Hippocampal formation (tissue), 2 donors: ENCODE measurements at places on chromosomes 2 and 18.

DNA sequence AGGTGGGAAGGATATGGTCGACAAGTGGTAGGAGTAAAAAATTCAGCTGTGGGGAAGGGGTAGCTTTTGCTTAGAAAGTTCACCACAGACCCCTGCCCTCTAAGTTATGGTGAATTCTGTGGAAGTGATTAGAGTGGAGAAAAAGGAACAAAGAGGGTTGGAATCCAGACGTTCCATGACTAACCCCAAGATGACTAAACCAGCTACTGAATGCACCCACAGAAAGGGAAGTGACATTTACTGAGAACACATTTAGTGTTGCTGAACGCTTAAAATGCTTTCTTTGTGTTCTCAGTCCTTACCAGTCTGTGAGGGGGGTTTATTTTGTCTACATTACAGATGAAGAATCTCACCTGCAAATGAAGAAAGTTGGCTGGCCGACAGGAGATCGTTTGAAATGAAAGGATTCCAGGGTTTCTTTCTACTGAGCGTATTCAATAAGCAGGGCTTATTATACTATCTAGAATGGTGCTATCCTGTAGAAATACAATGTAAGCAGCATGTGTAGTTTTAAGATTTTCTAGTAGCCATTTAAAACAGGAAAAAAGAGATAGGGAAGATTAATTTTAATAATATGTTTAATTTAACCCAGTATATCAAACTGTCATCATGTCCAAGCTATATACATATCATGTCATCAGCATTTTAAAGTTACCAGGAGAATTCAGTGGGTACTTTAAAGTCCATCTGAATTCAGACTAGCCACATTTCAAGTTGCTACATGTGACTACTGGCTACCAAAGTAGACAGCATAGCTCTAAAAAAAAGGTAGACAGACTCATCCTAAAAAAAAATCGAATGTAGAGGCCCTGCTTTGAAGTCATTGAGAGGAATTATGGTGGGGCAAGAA is 60.1 kb downstream of the LIMS1 start:
- DNase-seq = peak; percentile 69

- DNase-seq = no peak
Observed at GRCh38 chr2:239012228-239012627, 164.3 kb downstream of the TWIST2 start.

DNA sequence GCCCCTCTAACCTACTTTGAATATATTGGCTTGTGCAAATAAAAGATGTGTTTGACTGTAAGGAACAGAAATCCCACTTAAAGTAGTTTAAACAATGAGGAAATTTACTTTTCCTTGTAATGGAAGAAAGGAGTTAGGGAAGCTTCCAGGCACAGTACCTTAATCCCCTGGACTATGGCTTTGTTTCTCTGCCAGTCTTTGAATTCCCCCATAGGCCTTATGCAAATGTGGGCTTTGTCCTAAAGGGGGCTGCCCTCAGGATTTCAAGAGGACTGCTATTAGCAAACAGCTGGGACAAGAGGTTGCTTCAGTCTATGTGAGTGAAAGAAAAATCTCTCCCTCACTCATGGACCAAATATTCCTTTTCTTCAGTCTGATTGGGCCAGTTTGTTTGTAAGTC is 255.1 kb upstream of the THSD7B start:
- DNase-seq = no peak

GRCh38 chr2:158101384-158101926 is at the start of gene UPP2:
Gene UPP2, plus strand, starts transcription at chr2:158101876. Its CDS starts 188 bp downstream, at chr2:158102064.
- DNase-seq = no peak

- no peak for DNase-seq
Observed at GRCh38 chr2:99643787-99644418, 154.1 kb upstream of the REV1 start.

DNA sequence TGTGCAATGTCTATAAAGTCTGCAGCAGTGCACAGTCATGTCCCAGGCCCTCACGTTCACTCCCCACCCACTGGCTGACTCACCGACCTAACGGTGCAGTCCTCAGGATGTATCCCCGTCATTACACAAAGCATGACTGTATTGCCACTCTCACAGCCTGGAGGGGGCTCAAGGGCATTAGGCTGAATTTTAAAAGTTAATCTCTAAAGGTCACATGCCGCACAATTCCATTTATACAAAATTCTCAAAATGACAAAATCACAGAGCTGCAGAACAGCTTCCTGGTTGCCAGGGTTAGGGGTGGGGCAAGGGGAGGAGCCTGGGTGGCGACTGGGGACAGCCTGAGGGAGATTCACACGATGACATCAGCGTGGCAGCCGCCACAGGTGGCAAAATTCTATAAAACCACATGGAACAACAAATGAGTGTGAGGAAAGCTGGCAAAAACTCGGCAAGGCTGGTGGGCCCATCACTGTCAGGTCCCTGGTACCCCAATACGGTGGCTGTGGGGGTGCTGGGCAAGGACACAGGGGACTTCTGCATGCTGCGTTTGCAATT is 97.6 kb downstream of the NDUFA10 start:
- DNase-seq = peak; percentile 8

- no peak for DNase-seq
Observed at GRCh38 chr2:135791418-135792190, 45.4 kb downstream of the LCT start.

- no peak for DNase-seq
Observed at GRCh38 chr2:100938031-100939026, 63.8 kb upstream of the RPL31 start.

DNA sequence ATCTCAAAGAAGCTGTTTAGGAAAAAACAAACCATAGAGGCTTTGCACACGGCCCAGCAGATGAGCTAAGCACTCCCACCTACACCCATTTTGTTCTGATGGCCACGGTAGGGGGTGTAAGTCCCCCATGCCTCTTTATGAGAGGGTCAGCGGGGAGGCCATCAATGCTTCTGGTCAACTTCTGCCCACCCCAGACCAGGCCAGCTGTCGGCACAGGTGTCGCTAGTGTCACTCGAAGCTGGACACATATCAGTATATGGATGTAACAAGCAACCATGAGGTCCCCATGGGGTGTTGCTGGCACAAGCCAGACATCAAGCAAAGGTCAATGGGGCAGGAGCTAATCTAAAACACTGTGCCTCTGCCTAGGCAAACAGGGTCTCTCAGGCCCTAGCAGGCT is 23.7 kb upstream of the SLC35F6 start:
- no peak for DNase-seq

GRCh38 chr2:3646446-3646845 is 11.6 kb upstream of the ALLC start:
- DNase-seq = no peak

DNA sequence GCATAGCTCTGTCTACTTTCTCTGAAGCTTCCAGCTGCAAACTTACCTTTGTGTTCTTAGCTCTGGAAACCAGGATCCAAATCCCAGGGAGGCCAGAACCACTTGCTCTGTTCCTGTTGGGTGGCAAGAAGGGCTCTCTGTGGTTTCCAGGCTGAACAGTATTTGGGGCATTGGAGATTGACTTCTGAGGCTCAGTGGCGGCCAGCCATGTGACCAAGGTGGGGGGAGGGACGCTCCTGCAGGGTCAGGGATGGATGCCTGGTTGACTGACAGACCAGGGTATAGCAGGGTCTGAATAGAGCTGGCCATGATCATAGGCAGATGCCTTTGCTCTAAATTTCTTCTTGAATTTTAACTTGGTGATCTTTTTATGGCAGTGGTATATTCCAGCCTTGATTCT is 15.1 kb downstream of the SLC4A5 start:
- no peak for DNase-seq

DNA sequence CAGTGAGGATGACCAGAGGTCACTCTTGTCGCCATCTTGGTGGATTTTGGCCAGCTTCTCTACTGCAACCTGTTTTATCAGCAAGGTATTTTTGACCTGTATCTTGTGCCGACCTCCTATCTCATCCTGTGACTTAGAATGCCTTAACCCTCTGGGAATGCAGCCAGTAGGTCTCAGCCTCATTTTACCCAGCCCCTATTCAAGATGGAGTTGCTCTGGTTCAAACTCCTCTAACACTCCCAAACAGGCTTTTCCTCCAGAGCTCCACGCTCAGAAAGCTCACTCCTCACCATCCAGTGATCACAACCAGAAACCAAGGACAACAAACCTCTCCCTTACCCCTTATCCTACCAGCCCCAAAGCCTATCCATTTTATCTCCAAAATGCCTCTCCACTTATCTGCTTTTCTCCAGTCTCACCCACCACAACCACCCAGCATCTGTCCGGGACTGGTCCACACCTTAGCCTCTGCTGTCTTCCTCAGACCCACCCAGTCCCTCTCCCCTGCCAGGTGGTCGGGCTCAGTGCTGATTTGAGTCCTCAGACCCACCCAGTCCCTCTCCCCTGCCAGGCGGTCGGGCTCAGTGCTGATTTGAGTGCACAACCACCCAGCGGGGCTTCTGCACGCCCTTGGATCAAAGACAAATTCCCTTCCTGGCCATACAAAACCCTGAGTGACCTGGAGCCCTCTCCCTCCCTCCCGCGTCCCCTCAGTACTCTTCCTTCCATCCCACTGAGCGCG is 11.7 kb upstream of the SMAD7 start:
- DNase-seq = no peak

DNA sequence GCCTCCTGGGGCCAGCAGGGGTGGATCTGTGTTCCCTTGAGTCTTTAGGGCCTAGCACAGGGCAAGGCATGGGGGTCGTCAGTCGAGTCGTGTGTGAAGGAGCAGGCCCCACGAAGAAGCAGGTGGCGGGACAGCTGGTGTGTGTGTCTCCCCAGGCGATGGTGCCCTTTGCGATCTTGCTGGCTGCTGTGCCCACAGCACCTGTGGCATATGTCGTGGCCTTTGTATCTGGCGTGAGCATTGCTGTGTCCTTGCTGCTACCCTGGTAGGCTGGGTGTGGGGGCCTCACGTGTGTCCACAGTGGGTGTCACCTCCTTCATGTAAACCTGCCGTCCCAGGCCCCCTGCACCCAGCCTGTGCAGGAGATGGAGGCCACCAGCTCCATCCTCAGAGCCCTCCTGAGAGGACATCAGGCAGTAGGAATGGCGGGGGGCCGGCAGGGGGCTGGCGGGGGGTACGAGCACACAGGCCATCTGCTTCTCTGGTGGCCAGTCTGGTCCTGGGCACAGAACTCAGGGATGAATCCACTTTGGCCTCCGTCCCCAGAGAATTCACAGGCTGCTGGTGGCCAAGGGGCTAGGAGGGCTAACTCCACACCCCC is 13.2 kb downstream of the MFSD2B start:
- no peak for DNase-seq

DNA sequence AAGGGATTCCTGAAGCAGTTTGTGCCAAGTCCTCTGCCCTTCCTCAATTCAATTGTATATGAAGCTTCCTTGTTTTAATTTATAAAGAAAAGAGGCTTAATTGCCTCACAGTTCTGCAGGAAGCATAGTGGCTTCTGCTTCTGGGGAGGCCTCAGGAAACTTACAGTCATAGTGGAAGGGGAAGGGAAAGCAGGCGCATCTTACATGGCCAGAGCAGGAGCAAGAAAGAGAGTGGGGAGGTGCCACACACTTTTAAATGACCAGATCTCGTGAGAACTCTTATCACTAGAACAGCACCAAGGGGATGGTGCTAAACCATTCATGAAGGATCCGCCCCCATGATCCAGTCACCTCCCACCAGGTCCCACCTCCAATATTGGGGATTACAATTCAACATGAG is 114.2 kb downstream of the SGPP2 start:
- DNase-seq = no peak

DNA sequence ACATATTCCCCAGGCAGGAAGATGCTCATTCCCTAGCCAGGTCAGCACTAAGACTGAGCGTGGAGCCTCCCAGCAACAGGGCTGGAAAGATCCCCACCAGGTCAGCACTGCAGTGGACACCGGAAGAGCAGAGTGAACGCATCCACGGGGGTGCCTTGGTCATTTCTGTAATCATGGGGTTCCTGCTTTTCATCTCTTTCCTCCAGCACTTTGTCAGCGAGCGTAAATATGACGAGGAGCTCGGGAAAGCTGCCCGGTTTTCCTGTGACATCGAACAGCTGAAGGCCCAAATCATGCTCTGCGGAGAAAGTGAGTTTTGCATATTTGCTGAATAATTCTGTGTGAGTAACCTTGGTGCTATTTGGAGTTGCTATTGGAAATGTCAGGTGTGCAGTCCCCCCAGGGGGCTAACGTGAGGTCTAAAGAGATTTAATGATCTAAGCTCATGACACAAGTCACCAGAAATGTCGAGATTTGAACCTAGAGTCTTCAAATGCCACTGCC is 40.1 kb downstream of the KCTD18 start:
- no peak for DNase-seq

GRCh38 chr2:5696945-5697521 is 4.8 kb downstream of the SOX11 start:
- DNase-seq = no peak

GRCh38 chr18:23994361-23994902 is 20.1 kb upstream of the TTC39C start:
- no peak for DNase-seq

GRCh38 chr2:69641887-69642708 is 1.4 kb downstream of the AAK1 start:
- DNase-seq = no peak

- DNase-seq = no peak
Observed at GRCh38 chr2:16044946-16045456, 104.7 kb downstream of the MYCN start.

DNA sequence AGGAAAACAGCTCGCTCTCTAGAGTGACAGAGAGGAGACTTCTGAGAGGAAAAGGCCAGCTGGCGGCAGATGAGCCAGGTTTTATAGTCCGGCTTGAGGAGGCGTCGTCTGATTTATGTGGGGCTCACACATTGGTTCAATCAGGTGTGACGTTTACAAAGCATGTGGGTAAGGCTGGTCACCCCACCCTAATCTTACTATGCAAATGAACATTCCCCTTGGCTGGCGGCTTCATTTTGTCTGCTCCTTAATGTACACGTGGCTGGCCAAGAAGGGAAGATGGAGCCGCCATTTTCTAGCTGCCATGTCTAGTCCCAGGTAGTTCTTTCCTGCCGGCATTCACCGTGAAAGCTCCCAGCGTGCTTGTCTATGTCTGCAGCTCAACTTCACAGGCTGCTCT is 299.1 kb upstream of the SPRED2 start:
- no peak for DNase-seq

GRCh38 chr2:213121690-213122089 is 29.7 kb downstream of the IKZF2 start:
- DNase-seq = no peak

DNA sequence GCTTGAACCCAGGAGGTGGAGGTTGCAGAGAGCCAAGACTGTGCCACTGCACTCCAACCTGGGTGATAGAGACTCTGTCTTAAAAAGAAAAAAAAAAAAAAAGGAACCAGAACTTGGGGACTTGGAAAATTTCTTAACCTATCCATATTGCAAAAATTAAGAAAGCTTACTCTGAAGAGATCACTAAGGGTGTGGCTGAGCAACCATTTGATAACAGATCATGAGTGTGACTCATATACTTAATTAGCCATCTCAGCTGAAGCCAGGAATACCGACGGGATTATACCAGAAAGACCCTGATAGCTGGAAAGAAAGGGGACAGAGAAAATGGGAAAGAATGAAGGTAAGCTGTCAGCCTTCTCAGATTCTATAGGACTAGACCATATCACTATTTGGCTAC is 7.1 kb upstream of the ADD2 start:
- no peak for DNase-seq

DNA sequence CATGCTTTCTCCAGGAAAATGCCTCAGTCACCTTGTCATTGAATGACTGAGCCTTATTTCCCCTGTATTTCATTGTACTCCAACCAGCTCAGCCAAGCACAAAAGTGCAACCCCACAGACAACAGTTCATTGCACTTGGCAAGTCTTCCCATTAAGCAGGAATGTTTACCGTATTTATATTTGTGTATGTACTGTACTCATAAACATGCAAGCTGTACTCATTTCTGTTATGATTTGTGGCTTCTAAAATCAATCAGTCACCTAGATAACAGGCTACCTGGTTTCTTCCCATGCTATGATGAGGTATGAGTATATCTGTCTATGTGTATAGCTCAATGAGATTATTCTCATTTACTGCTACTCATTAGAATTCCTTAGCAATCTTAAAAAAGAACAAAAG is 505.5 kb upstream of the FAM98A start:
- no peak for DNase-seq
